ENCODE measurements at places on chromosomes 4 and X.
A peak's percentile ranks its signal among the peaks of the same experiment; 100 is the strongest.

DNA sequence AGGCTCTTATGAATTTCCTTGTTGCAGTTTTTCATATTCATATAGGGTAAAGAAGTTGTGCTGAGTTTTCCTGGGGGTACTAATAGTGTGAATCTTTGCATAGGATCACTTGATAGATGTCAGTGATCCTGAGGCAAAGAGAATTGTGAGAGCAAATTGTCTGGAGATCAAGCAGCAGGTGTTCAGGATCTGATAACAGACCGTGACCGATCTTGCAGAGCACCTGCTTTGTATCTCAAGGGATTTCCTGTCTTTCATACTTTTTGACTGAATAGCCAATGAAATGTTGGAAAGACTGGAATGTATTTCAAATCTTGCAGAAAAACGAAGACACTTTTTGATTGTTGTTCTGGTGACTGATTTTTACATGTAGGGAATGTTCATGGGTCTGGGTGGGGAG, 914.5 kb downstream of the STIM2 start:
- no peak for DNase-seq

GRCh38 chr4:47315346-47315745, 148.2 kb downstream of the COMMD8 start:
- peak; percentile 70 for DNase-seq

DNA sequence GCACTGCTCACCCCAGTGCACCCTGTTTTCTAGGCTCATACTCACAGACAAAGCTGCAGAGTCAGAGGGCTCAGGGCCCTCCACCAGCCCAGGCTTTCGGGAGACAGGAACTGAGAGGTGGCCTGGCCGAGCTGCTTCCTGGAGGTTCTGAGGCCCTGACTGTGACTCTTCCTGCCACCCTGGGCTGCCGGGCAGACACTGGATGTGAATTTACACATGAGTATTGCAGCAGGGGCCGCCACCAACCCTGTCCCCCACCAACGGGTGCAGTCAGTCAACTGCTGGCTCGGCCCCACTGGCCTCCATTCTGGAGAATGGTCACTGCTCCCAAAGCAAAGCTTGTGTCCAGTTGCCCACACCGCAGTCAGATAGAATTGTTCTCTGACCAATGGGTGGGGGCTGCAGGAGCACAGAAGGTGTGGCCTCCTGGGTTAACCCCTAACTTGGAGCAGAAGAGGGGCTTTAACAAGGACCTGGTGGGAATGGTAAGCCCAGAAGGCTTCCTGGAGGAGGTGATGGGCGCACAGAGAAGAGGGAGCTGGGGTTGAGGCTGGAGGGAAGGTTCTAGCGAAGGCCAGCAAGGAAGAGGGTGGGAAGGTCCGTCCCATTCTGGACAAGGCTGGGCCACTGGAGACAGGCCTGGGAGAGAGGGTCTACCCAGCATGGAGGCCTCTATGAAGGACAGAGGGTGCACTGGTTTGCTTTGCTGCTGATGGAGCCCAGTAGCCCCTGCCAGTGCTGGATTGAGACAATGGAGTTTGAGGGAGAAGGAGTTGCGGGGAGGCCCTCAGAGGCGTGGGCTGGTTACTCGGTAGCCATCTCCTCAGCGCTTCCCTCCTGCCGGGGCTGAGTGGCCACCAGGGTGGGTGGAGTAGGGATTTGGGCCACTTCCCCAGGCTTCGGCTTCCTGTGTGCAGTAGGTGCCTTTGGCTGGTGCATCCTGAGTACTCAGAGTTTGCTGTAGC, 135.3 kb downstream of the CPZ start:
- DNase-seq, result no peak

- DNase-seq, result no peak
These were observed 6.2 kb upstream of the HPSE start for GRCh38 chr4:83340692-83341343.

GRCh38 chr4:155541716-155542115, 124.9 kb upstream of the GUCY1A1 start:
- DNase-seq, result no peak

- no peak for DNase-seq
These were observed 229.8 kb downstream of the STIM2 start for GRCh38 chr4:27090406-27090805.

GRCh38 chrX:141814213-141814857, 23.8 kb upstream of the MAGEC3 start:
- DNase-seq, result no peak

DNA sequence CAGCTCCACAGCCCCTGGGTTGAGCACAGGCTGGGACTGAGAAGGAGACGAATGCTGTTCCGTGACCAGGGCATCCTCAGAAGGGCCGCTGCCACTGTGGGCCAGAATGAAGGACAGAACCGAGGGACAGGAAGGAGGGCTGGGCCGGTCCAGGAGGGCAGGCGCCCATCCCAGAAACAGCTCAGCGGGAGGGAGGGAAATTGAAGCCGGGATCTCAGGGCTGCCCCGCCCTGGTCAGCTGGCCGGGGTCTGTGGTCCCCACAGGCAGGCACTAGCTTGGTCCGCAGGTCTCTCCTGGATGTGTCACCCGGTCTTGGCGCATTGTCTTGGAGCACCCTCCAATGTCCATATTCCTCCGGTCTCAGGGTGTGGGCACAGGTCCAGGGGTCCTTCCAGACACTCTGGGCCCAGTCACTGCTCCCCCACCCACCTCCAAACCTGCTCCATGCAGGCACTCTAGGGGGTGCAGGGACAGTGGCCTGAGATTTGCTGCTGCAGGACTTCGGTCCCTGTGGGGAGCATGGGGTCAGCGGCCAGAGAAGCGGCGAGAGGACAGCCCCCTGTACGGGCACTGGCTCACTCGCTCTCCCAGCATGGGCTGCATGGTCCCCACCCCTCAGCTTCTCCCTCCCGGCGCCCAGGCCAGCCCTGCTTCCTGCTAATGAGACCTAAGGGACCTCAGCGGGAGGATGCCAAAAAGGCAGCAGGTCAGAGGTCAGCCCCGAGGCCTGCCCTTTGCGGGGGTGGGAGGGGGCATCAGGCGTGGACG, 23.9 kb upstream of the MXD4 start:
- no peak for DNase-seq

- DNase-seq, result no peak
These were observed 104.9 kb downstream of the FAM13A start for GRCh38 chr4:88952081-88952480.

GRCh38 chr4:138414202-138414601, 172.1 kb upstream of the SLC7A11 start:
- DNase-seq, result no peak

- DNase-seq, result peak; percentile 90
These were observed 13.3 kb upstream of the MID1 start for GRCh38 chrX:10633722-10634121.

GRCh38 chr4:41148931-41149330, 65.4 kb downstream of the APBB2 start:
- DNase-seq, result no peak

GRCh38 chr4:123676071-123676889, 279.7 kb downstream of the SPRY1 start:
- no peak for DNase-seq

DNA sequence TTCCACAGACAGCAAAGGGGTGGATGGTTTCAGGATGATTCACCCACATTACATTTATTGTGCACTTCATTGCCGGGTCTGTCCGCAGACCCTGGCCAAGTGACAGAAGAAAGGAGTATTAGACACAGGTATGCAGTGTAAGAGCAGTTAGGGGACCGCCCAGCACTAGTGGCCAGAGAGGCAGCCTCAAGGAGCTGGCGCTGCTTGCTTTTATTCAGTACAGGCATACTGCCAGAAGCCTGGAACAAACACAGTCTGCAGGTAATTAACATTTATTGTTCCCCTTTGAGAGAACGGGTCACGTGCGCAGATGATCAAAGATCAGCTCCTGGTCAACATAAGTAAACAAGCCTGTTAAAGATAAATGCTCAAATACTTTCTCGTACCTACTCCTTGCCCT, 1639.0 kb upstream of the IGFBP7 start:
- DNase-seq, result no peak

GRCh38 chr4:55634417-55635128, 1.5 kb downstream of the NMU start:
- no peak for DNase-seq

DNA sequence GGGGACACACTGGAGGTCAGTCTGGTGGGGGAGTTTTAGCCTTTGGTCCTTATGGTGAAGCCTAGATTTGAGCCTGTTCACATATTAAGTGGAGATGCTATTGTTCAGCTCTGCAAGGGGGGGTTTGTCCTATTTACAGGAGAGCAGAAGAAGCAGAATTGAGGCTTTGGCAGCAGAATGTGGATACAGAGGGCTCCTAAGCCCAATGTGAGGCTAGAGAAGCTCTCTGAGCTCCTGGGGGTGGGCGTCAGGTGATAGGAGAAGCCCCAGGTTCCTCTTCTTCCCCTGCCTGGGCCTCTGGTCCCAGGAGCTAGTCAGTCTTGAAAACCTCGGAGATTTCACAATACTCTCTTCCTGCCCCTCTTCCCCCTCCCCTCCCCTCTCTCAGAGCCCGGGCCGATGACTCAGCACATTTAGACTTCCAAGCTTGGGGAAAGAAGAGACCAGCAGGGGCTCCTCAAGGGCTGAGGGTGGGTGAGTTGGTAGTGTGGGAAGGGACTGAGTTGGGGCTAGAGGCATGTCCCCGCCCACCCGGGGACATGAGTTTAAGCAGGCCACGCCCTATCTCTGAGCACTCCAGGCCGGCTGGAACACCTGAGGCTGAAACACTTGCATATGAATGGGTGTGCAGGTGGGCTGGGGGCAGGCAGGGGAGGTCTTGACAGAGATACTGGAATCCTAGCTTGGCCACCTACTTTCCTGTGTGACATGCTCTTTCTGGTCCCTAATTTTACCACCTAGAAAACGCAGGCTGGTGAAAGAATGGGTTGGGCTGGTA, 3.4 kb downstream of the TFE3 start:
- DNase-seq, result peak; percentile 92

DNA sequence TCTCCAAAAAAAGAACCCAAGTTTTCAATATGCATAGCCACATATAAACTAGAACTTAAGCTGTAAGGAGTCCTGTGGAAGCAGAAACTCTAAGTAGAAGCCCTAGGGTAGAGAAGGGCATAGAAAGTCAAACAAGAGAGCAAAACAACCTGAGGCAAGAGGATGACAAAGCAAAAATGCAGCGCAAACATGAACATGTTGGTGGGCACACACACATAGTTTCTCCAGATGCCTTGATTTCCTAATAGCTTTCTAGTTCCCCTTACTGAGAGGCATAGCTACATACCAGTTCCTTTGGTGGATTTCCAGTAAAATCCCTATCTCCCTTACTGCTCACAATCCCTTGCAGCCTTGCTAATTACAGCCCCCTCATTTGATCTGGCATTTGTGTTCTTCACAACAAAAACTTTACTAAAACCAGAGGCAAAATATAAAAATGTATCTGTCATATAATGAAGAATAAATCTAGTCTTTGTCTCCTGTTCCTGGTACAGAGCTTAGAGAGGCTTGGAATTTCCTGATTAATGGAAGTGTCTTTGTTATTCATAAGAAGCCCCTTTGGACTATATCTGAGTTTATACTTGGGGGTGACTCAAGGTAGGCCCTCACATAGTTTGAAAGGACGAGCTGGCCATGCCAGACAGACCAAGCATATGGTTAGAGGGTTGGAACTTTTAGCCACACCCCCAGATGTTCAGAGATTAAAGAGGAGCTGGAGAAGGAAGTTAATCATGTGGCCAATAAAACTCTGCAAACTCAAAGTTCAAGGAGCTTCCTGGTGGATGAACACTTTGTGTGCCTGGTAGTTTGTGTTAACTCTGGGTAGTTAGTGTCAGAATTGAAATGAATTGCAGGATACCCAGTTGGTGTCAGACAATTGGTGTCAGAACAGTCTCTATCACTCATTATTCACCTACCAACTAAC, 52.7 kb upstream of the ZCCHC13 start:
- peak; percentile 64 for DNase-seq

DNA sequence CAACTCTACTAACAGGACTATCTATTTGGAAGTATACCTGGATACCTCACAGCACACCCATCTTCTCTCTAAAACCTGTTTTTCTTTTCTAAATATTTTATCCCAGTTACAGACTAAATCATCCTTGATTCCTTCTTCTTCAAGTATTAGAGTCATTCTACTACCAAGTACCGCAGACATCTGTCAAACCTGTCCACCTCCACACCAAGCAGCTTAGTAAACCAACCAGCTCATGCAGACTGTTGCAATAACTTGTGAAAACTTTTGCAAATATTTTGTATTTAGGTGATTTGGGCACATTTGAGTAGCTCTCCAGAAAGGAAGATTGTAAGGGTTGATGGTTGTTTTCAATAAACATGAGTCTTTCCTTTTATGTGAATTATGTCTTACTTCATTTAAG, 238.6 kb downstream of the ADAMTS3 start:
- DNase-seq, result no peak

- no peak for DNase-seq
These were observed 45.7 kb upstream of the ADRA2C start for GRCh38 chr4:3720466-3720865.

- DNase-seq, result no peak
These were observed 552 bp upstream of the NAA10 start for GRCh38 chrX:153935326-153935851.

DNA sequence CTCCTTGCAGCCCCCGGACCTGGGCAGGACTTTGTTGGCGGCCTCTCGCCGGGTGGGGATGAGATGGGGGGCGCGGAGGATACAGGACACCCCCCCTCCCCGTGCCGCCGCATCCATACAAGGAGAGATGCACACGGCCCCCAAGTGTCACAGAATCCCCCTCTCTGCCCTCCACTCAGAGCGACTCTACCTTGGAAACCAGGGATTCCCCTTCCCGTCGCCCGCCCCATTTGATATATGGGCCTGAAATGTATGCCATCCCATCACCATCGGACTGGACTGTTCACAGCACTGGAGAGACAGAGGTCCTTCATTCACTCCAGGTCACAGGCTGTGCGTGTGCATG, 426 bp downstream of the PORCN start:
- no peak for DNase-seq

GRCh38 chrX:132622130-132622529, 133.3 kb upstream of the MBNL3 start:
- peak; percentile 40 for DNase-seq

DNA sequence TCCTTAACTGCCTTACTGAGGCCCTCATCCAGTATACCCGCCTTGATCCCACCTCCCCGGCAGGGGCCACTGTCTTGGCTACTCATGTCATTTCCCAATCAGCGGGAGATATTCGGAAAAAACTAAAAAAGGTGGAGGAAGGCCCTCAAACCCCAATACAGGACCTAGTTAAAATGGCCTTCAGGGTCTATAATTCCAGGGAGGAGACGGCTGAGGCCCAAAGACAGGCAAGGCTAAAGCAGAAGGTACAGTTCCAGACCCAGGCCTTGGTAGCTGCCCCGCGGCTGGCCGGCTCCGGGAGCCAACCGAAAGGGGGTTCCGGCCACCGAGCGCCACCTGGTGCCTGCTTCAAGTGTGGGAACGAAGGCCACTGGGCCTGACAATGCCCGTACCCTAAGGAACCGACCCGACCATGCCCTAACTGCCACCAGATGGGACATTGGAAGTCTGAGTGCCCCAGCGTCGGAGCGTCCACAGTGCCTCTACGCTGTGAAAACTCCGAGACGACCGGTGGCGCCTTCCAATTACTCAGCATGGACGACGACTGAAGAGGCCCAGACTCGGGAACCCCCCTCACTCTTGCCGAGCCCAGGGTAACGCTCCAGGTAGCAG, 959.6 kb downstream of the RPA4 start:
- no peak for DNase-seq

DNA sequence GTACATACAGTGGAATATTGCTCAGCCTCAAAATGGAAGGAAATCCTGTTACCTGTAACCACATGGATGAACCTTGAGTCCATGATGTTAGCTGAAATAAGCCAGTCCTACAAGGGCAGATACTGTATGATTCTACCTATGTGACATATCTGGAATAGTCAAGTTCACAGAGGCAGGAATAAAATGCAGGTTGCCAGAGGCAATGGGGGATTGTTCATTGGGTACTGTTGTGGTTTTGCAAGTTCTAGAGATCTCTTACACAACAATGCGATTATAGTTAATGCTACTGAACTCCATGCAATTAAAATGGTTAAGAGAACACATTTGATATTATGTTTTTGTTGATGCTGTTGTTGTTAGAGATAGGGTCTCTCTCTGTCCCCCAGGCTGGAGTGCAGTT, 74.6 kb downstream of the SHROOM2 start:
- DNase-seq, result peak; percentile 56
